ENCODE measurements at places on chromosomes 4 and X.

DNA sequence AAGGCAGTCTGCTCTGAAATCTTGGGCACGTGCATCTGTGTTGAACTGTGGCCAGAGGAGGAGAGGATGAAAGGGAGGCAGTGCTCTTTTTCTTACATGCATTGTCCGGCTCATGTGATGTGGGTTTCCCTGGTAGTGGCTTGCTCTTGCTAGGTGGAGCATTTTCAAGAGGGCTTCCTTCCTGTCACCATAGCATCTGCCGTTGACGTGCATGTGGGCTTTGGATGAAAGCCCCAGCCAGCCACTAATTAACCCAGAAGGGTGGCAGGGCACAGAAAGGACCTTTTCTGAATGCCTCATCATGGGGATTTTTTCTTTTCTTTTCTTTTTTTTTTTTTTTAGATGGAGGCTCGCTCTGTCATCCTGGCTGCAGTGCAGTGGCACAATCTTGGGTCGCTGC is 121.3 kb downstream of the GPR143 start:
- DNase-seq = no peak

GRCh38 chr4:138259271-138259670 is 17.1 kb upstream of the SLC7A11 start:
- DNase-seq = no peak

GRCh38 chr4:176090115-176090514 is 24.5 kb downstream of the WDR17 start:
- DNase-seq = no peak

DNA sequence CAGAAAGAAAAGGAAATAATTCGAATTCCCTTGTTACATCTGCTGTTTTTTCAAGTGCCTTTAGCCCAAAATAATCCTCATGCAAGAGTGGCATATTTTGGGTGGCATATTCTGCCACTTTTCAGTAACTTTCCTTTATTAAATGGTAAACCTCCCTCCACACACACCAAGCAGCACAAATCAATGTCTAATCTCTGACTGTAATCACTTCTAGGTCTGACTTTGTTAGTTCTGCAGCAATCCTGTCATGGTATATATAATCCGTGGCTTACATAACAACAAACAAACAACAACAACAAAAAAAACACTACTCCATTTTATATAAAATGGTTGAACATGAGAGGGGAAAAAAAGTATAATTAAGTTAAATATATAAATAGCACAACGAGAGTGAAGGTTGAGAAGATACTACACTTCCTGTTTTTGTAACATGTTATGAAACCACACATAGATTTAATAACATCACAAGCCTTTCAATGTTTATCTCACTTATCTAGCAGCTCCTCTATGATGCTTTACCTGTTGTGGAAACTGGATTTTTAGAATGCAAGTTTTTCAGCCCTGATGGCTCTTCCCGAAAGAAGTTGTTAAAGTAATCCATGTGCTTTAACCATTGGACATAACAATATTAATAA is 715.4 kb downstream of the GRXCR1 start:
- no peak for DNase-seq

GRCh38 chrX:96906741-96907140 is 23.0 kb downstream of the RPA4 start:
- no peak for DNase-seq

- no peak for DNase-seq
Measured at GRCh38 chr4:29262986-29263385, 1457.2 kb upstream of the PCDH7 start.

DNA sequence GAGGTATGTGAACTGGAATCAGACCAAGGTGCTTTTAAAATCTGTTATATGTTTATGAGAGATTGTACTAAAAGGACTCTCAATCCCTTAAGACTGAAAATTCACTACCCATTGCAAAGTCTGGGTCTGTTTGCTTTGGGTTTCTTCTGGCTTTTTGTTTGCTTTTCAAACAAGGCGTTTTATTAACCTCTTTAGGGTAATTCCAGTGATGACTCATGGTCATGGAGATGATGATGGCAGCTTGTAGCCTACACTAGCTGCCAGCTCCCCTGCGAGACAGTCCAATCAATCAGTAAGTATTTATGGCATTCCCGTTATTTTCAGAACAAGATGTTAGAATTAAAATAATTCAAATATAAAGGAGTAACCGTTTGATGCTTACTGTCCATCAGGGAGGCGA is 643.8 kb upstream of the FTHL17 start:
- DNase-seq = peak; percentile 1

GRCh38 chr4:44093390-44093789 is 355.2 kb downstream of the KCTD8 start:
- DNase-seq = no peak

GRCh38 chr4:23878246-23878891 is 11.5 kb downstream of the PPARGC1A start:
- DNase-seq = no peak

DNA sequence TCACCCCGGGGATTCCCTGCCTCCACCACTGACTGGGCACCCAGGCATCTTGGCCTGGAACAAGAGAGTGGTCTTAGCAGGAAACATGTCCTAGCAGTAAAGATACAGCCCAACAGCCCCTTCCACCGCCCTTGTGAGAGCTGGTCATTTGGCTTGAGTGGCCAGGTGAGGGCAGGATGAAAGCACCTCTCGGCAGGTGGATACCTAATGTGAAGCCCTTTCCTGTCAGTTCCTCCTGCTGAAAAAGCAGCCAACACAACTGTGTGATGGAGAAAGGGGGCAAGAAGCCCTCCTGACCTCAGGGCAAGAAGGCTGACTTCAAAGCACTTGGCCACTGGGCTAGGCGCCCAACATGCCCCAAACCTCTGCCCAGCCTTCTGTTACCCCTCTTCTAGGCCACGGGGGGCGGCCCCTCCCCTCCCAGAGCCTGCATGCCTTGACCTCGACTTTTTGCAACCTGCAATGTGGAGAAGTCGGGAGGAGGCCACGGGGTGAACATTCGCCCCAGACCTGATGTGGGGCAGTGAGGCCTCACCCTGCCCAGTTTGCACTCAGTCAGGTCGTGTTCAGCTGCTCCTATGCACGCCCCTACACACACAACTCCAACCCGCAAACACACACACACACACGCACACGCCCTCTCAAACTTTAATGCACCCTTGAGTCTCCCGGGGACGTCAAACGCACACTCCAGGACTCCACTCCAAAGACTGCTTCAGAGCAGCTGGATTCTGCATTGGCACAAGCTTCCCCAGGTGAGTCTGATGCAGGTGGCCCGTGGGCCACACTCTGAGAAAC is 1.1 kb downstream of the LGI2 start:
- no peak for DNase-seq

- DNase-seq = no peak
Measured at GRCh38 chr4:185344743-185345538, 50.8 kb downstream of the LRP2BP start.

DNA sequence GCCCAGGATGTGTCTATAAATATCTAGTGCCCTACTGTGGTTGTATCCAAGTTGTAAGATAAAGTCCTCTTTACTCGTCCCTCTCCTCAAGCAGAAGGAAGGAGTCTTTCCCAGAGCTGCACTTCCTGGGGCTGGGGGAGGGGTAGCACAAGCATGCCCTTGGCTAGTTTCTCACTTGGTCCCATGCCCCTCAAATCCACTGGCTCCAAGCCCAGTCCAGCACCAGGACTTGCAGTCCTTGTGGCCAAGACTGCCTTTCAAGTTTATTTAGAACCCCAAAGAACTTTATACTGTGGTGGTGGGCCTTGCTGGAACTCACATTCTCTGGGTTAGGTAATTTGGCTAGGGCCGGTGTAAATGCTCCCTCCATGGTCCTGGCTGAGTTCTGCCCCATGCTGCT is 43.2 kb upstream of the SLC10A4 start:
- no peak for DNase-seq

DNA sequence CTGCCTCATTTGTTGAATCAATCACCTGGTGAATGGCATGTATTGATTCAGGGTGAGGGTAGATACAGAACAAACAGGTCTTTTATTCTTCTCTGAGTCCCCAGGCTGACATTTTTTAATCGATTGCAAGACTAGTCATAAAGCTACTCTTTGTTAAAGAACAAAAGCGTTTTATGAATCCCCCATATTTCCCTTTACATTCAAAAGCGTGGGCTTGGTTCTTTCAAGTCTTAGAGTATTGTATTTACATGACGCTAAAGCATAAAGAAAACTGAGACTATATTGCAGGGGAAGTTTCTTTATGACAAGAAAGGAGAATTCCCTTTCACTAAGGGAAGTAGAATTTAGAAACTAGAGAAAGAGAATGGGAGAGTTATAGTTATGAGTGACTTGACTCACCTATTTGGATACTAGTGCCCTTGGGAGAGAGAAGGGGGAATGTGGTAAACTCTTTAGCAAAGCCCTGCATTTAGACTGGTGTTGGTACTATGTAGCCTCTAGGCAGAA is 69.3 kb upstream of the PDE5A start:
- DNase-seq = peak; percentile 20

- no peak for DNase-seq
Measured at GRCh38 chr4:113179996-113180395, 130.5 kb downstream of the ANK2 start.

GRCh38 chrX:66833426-66833825 is 194.5 kb upstream of the EDA2R start:
- no peak for DNase-seq

DNA sequence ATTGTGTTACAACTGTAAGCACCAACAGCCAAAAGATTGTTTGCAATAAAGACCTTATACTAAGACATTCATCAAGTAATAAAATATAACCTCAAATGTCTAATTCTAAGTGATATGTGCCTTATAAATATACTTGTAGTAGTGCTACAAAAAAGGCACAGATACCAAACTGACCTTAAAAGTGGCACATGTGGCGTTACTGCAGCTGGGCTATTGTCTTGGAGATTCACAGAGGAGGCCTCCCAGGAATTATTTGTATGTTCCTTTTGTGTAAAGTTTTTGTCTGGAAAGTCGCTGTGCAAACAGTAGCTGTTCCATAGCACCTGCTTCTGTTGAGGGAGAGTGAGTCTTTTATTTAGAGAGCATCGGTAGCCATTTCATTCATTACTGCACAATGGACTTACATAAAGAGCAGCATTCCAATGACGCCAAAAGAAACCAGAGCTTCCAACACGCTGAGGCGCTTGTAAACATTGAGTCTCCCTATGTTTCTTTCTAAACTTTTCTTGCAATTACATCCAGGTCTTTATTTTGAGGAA is 143.7 kb downstream of the RPA4 start:
- DNase-seq = no peak

- DNase-seq = no peak
Measured at GRCh38 chrX:30653415-30654131, at the start of gene GK. TSS of gene GK (plus strand) at chrX:30653423. CDS start at chrX:30653538, 115 bp downstream.

- DNase-seq = no peak
Measured at GRCh38 chrX:129609395-129609794, 45.4 kb downstream of the APLN start.

DNA sequence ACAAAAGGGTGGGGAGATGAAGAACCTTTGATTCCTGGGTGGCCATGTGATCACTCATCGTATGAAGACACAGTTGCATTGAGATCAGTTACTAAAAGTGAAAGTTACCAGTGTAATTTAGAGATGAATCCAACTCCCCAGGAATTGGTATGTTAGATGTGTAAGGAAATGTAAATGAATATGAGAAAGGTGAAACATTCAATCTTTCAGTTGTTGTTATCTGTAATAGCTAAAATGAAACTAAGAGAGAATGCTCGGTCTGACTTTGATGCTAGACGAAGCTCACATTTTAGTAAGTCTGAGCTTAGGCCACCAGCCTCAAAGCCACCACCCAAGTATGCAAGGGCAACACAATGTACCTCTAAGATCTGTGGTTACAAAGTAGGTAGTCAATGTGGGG is 194.3 kb upstream of the POF1B start:
- DNase-seq = no peak

GRCh38 chrX:3141031-3141430 is 99.8 kb downstream of the ARSF start:
- no peak for DNase-seq

GRCh38 chr4:41822325-41822724 is 73.8 kb upstream of the PHOX2B start:
- DNase-seq = no peak

GRCh38 chr4:111631215-111631999 is 513.8 kb upstream of the FAM241A start:
- no peak for DNase-seq

DNA sequence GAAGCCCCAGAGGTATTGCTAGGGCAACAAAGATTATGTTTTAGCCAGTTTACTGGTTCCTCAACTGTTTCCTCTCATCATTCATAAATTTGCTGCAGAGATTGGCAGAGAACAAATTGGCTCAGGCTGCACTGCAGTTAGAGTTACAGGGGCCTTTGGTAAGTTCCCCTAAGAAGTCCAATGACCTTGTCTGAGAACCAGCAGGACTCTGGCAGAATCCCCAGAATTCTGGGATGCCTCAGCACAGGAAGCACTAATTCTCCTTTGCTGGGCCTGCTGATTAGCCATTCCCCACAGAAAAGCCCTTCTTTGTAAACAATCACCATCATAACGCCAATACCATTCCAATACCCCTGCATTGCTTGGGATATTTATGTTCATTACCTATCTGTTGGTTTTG is 151.3 kb downstream of the USP46 start:
- DNase-seq = no peak

DNA sequence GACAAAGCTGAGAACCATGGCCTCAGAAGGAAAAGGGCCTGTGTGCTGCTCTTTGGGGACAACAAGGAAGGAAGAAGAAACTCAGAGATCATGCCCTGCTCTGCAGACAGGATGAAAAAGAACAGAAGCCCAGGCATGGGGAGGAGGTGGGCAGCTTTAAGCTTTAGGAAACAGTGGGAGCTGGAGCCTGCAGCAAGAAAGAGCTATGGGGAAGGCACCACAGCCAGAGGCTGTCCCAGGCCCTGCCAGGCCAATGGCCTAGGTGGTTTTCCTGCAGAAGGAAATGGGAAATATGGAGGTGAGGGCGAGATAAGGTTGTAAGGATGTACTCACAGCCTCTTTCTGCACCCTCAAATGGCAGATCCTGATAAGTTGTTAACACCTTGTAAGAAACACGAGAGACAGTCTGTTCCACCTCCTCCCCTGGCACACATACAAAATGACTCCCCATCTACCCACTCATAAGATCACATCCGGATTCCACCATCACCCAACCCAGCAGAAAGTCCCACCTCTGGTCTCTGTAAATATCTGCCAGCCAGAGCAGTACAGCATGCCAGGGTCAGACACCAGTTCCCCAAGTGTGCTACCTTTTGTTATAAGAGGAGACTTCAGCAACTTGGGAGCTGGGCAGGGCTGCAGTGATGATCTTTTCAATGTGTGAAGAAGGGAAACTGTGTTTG is 105.2 kb downstream of the RTL5 start:
- DNase-seq = no peak

DNA sequence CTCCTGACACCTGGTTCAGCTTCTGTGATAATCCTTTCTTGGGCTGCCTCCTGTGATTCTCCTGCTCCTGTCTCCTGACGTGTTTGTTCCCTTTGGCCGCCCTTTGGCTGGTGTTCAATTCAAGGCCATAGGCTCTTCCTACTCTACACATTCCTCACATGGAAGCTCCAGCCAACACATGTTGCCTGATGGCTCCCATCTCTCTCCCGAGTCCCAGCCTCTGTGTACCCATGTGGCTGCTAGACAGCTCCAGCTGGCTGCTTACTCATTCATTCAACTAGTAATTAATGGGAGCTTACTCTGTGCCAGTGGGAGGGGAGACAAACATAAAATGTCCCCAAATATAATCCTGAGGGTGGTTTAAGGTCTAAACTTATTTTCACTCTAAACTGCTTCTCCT is 9.2 kb upstream of the MED28 start:
- no peak for DNase-seq

All from COLO829 (cell line).